ENCODE measurements at places on chromosomes 1 and 21.

DNA sequence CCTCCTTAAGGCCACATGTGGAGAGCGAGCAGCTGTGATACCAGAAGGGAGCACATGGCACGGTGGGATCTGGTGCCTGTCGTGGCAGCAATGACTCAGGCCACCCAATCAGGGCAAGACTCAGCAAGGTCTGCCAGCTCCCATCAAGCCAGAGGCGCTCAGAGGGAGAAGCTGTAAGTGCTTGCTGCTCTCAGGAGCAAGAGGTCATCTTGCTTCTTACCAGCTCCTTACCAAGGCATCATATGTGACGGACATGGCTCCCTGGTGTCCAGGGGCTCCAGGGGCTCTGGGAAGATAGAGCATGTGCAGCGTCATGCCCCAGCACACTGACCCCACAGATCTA lies 72.9 kb downstream of the ITPKB start:
- DNase-seq, result no peak

GRCh38 chr1:156748670-156749418 lies 2.6 kb downstream of the HDGF start:
- DNase-seq, result no peak

DNA sequence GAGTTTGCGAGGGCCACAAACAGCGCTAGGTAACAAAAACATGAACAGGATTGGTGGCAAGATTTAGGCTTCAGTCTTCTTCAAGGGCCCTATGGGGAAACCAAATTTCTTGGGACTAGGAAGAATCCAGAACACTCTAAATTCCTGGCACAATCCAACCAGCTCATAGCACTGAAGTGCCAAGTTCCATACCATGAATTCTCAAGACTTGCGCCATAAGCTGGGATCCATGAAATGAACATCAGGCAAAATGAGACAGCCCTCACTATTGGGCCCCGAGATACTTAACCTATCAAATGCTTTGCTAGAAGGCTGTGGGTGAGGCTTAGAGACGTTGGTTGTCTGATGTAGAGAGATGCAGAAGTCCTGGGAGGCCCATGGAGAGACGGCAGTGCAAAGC lies 322.1 kb downstream of the PAPPA2 start:
- no peak for DNase-seq

GRCh38 chr1:77504986-77505385 lies 177.5 kb downstream of the ZZZ3 start:
- no peak for DNase-seq

DNA sequence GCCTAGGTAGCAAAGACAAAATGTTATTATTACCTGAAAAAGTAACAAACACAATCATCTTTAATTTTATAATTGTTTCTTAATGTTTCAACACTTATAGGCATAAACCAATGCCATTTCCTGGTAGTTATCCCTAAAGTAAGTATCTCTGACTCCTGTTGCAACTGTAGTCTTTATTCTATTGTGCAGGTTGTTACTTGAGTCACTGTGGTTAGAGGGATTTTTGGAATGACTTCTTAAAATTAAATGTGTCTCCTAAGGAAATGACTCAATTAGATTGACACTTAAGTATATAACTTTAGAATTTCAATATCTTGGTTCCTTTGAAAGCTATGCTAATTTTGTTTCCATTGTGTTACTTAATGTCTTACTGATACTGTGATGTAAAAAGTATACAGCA lies 143.9 kb downstream of the PHTF1 start:
- no peak for DNase-seq

DNA sequence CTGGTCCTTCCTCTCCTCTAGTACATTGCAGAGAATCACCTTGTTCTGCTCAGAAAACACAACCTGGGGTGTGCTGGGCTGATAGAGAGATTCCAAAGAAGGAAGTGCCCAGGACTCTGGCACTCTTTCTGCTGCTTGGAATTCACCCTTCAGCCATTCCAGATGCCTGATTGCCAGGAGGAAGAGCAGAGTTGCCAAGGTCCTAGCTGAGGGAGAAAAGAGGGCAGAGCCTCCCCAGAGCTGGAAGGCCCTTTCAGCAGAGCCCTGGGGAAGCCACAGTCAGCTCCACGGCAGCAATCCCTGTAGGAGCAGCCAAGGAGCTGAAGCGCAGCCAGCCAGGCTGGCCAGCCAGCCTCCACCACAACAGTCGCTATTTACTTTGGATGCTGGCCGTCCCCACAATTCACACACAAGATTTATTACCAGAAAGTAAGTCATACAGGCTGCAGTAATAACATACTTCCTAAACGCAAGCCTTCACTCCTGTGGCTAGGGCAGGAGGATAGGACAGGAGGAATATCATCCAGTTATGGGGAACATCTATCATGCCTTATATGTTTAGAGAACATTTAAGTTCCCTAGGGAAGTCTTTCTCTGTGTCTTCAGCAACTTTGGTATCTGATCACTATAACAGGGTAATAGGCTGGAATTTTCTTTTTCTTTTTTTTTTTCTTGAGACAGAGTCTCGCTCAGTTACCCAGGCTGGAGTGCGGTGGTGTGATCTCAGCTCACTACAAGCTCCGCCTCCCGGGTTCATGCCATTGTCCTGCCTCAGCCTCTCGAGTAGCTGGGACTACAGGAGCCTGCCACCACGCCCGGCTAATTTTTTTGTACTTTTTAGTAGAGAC lies 36.6 kb upstream of the SLC44A3 start:
- no peak for DNase-seq

DNA sequence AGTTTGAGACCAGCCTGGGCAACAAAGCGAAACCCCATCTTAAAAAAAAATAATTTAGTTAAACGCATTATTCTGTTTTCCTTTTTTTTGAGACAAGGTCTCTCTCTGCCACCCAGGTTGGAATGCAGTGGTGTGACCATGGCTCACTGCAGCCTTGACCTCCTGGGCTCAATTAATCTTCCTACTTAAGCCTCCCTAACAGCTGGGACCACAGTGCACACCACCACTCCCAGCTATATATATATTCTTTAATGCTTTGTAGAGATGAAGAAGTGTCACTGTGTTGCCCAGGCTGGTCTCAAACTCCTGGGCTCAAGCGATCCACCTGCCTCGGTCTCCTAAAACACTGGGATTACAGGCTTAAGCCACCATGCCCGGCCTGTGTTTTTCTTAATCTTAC lies 7.7 kb upstream of the KLF17 start:
- DNase-seq, result no peak

- no peak for DNase-seq
These were observed 14.9 kb downstream of the SLC1A7 start for GRCh38 chr1:53127546-53127945.

DNA sequence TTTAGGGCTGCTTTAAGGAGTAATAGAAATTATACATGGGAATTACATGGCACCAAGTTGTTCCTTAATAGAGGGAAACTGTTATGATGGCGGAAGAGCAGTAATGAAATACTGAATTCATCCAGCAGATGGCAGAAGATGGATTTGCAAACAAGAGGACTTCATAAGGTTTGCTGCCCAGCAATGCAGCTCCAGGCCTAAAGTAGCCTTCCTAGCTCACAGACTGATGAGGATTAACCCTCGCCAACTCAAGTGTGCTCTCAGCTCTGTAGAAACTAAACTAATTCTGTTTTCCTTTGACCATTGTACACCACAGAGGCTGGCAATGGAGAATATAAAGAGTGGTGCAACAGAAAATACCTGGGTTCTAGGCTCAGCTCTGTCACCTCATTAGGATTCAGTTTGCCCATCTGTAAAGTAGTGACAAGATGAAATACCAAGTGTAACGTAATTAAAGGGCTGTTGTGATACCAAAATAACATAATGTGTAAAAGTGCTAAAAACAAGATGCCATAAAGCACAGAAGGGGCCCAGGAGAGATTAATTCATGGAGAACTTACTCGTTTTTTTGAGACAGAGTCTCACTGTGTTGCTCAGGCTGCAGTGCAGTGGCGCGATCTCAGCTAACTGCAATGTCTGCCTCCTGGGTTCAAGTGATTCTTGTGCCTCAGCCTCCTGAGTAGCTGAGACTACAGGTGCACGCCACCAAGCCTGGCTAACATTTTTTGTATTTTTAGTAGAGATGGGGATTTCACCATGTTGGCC lies 102.4 kb upstream of the SERBP1 start:
- no peak for DNase-seq

DNA sequence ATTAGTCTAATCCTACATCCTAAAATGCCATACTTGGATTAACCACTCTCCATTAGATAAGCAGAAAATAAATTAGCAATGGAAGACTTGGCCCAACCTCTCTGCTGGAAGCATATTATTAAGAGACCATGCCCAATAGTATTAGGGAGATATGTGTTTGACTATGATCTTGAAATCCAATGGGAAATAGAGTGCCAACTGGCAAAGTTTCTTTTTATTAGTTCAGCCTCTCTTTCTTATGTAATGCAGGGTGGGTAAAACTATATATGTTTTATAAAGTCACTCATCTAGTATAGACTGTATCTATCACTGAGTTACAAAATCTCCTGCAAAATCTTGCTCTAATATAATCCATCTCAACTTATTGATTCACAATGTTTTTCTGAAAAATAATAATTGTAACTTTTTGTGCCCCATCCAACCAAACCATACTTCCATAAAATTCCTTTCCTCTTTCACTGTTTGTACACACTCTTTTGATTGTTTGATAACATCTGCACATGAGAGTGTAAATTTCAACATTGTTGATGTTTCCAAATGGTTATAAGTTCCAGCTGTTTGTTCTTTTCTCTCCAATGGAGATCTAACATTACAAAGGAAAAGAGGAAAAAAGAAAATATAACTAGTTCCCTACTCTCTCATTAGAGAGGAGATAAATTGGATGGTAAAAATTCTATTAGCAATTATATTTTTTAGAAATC lies 408.1 kb upstream of the ADGRL2 start:
- no peak for DNase-seq

GRCh38 chr1:55382806-55383305 lies 167.7 kb upstream of the USP24 start:
- no peak for DNase-seq

DNA sequence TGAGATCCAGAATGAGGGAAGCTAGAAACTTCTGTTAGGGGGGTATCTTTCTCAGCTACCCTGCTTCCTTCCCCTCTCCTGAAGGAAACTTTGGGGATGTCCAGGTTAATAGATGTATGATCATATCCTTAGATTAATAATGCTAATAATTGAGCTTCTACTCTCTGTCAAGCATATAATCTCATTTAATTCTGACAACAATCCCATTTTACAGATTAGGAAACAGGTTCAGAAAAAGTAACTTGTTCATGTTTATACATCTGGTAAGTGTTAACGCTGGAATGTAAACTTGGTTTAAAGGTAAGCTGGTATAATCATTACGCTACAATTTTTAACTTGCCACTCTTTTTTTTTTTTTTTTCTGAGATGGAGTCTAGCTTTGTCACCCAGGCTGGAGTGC lies 1.7 kb upstream of the TMEM269 start:
- DNase-seq, result no peak

DNA sequence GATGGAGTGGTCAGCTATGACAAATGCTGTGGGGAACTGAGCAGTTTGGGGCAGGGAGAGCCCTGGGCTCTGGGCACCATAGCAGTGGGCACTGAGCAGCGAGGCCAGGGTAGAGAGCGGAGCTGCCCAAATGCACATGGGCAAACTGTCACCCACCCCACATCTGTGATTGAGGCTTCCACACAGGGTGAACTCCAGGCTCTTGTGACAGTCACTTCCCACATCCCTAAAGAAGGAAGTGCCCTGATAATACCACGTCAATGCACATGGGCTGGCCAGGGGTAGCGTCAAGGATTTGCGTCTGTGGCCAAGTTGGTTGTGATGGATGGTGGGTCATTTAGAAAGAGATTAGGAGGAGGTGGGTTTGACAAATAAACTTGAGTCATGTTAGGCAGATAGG lies 2.6 kb upstream of the GUCA2B start:
- no peak for DNase-seq

GRCh38 chr1:44034976-44035716 lies 3.9 kb upstream of the SLC6A9 start:
- no peak for DNase-seq

Data from stimulated activated CD8-positive, alpha-beta memory T cell treated with anti-CD3 and anti-CD28 coated beads, Interleukin-4, amount 100 ng/mL, for 4 hours (primary cell).